Muscle of leg (tissue), 16 donors: ENCODE measurements at places on chromosomes 11 and 22.
A peak's percentile ranks its signal among the peaks of the same experiment; 100 is the strongest.

- no peak for DNase-seq
These were observed 39.8 kb upstream of the SPTBN2 start for GRCh38 chr11:66768818-66769217.

DNA sequence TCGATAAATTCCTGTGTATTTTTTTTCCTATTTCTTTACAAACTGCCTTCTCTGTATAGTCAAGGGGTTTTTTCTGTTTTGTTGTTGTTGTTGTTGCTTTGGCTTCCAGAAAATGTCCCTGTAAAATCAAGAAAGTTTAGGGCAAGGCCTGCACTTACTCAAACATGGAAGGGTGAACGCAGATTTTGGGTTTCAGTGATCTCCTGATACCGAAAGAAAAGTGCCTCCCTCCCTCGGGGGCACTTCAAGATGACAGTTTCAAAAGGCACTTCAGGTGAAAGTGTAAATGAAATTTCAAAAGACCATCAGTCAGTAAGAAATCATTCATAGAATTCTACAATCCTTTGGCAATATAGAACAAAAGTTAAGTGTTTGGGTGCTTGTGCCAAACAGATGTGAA is 43.4 kb upstream of the TMPRSS4 start:
- DNase-seq: no peak

- DNase-seq: no peak
These were observed 201.1 kb upstream of the LRRC4C start for GRCh38 chr11:41660585-41660984.

DNA sequence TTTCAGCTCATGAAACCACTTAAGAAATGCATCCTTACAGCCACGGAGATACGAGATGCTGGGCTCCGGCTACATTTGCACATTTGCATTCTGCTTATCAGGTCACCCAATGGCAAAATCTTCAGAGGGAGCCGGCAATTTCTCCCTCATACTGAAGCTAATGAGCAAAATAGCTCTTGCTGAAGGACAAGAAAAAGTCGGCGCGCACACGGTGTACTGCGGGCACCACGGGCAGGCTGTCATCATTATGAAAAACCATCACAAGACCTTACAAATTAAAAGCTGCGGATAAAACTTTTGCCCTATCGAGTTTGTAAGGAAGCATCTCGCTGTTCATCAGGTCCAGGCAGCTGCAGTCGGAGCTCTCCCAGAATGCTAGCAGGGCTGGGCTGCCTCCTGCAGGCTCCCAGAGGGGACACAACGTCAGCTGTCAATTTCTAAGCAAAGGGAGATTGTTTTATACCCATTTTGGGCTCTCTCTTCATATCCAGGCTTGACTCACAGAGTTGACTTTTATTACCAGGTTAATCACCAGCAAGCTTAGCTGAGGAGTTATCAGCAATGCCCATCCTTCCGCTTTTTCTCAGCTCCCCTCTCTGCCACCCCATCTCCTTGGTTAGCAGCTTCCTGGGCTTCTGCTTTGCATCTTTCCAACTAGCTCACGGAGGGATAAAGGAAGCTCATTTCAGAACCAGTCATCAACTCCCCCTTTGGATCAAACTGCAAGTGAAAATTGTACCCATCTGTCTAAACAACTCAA is 375.1 kb downstream of the OPCML start:
- DNase-seq: peak; percentile 15

DNA sequence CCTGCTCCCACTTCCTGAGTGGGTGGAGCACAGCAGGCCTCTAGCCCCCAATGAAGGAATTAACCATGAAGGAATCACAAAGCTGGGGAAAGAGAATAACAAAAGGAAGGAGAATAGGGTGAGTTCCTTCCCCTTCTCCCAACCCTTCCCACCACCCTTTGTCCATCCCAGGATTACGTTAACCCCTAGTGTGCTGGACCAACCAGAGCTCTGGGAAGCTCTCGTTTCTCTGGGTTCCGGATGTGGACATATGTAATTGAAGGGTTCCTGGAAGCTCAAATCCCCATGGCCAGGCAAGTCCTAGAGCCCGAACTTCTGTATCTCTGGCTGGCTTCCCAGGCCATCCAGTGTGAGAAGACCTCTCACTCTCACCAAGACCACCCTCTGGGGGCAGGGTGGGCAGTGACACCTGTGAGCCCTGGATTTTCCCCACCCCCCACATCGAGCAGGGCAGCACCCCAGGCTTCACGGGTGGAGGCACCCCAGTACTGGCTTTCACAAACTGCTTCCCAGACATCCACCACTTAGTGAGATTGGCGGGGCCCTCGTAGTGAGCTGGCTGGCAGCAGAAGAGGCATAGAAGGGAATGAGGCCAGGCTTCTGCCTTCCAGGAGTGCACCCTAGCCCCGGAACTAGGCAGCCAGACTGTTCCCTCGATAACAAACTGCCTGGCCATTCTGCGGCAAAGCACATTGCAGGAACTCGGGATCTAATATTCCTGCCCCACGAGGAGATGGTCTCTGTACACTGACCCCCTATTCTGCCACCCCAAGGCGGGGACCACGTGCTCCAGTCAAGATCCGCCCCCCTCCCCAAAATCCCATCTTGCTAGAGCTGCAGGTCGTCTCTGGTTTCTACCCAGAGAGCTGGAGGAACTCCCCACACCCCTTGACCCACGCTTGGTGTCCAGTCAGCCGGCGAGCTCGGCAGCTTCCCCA is 2.1 kb downstream of the NECTIN1 start:
- peak; percentile 47 for DNase-seq

GRCh38 chr11:109209572-109209971 is 212.4 kb upstream of the C11orf87 start:
- no peak for DNase-seq

DNA sequence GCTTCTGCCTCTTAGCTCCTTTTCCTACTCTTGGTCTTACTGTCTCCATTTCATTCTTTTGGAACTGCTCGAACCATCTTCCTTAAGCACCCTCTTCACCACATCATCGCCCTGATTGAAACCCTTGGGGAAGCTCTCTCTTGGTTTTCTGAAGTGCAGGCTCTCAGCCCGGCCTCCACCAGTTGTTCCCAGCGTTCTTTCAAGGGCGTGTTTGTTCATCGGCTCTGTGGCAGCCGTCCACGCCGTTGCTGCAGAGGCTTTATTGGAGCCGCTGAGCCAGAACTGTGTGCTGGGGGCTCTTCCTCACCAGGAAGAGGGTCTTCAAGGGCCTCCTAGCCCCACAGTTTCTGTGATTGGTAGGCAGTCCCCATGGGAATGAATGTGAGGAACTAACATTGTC is 214.1 kb downstream of the TBC1D22A start:
- DNase-seq: no peak
